ENCODE measurements at places on chromosomes 3 and 15.

- no peak for DNase-seq
These were observed 531.4 kb downstream of the ZIC1 start for GRCh38 chr3:147940405-147941193.

DNA sequence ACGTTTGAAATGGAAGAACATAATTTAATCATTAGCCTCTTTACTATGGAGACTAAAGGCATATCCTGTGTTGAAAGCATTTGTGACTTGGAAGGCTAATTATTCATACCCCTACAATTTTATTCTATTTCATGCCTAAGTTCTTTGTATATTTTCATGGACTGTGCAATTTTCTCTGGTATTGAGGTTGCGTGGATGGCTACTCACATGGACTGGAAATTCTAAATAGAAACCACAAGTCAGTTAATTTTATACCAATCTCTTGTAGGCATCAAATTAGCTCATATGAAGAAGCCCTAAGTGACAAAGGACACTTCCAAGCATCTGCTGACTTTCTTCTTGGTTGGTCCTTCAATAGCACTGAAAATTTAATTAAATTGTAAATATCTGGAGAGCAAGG is 1353.5 kb downstream of the ROBO1 start:
- DNase-seq, result no peak

DNA sequence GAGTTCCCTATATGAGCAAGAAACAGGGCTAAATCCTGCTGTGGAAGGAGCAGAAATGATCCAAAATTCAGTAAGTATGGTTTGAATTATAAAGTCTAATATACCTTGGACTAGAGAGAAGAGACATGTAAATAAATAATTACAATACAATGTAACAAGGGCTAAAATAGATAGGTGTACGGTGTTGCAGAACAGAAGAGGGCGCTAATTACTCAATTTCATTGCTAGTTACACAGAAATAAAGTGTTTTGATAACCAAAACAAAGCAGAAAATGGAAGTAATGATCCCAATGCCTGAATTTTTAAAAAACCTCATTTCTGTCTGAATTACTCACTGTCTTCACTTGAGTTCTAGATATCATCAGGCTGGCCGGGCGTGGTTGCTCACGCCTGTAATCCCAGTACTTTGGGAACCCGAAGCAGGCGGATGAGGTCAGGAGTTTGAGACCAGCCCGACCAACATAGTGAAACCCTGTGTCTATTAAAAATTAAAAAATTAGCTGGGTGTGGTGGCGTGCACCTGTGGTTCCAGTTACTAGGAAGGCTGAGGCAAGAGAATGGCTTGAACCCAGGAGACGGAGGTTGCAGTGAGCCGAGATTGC is 8.3 kb upstream of the PLCH1 start:
- no peak for DNase-seq

GRCh38 chr3:124843506-124844177 is 43.5 kb downstream of the ITGB5 start:
- no peak for DNase-seq

- no peak for DNase-seq
These were observed 18.1 kb upstream of the SLC22A13 start for GRCh38 chr3:38247366-38248035.

GRCh38 chr3:157865352-157866000 is 240.7 kb downstream of the SHOX2 start:
- DNase-seq, result peak; percentile 1

GRCh38 chr3:101729586-101729985 is 5.2 kb downstream of the CEP97 start:
- no peak for DNase-seq

- DNase-seq, result no peak
These were observed 612.9 kb upstream of the TBL1XR1 start for GRCh38 chr3:177810162-177810623.

DNA sequence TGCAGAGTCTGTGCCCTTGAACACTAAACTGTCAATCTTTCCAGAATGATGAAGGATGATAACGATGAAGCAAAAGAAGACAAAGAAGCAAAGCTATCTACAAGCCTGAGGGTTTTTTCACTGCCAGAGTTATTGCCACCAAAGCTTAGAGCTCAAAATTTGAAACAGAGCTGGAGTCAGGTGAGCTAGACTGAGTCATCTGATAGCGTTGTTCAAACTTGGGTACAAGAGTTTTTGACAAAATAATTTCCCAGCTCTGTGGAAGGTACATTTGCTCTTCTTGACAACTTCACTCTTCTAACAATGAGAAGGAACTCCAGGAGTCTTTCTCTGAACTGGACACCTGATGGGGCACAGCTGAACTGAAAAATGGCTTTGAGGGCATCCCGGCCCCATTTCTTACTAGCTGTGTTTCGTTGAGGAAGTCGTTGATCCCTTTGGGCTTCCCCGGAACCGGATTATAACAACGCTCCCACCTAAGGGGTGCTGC is 715 bp downstream of the MCCC1 start:
- DNase-seq, result no peak

GRCh38 chr3:117366574-117366973 is 657.0 kb downstream of the TUSC7 start:
- DNase-seq, result no peak

DNA sequence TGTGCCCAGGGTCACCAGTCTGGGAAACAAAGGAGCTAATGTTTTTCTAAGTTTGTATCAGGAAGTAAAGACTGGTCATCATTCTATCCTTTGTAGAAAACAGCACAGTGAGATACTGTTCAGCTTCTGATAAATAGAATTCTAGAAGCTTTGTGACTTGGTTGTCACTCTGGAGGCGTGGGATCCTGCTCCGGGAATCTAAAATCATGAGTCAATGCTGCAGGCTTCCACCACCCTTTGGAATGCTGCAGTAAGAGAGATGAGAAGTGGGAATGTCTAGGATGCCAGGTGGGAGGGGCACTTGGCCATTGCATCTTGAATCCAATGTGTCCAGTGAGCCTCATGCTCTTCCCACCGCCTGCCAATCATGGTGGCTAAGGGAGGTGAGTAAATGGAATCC is 40.9 kb downstream of the SAMMSON start:
- no peak for DNase-seq

DNA sequence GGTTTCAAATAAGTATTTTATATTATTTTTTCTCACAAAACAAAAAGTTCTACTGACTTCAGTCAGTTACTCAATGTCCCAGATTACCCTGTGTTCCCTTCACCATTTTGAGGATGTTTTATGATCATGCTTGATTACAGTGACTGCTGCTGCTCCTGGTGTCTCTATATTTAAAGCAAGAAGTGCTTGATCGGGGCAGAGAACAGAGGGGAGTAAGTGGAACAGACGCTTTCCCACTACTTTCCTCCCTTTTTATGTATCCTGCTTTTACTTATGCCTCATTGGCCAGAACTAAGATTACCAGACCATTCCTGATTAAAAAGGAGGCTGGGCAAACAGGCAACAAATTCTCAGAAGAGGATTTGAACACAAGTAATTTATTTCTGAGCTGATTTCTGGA is 612.1 kb downstream of the VGLL3 start:
- DNase-seq, result no peak

DNA sequence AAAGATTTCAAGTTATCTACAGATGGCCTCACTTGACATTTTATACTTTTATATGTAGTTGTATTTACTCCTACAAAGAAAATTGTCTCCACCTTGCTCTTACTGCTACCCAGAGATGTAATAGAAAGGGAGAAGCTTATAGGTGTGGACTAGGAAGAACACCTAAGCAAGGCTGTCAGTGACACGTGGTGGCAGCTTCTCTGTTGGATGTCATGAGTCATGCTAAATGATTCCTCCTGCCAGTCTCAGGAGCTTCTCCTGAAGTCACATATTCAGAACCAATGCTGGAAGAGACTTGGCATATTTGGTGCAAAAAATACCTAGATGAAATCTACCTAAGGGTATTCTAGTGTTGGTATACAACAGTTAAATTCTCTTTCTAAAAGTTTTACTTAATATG is 184.7 kb downstream of the LRRC3B start:
- no peak for DNase-seq

- no peak for DNase-seq
These were observed 58.5 kb downstream of the CPA3 start for GRCh38 chr3:148923592-148923991.

GRCh38 chr15:70308011-70308734 is 210.5 kb upstream of the TLE3 start:
- DNase-seq, result peak; percentile 47

DNA sequence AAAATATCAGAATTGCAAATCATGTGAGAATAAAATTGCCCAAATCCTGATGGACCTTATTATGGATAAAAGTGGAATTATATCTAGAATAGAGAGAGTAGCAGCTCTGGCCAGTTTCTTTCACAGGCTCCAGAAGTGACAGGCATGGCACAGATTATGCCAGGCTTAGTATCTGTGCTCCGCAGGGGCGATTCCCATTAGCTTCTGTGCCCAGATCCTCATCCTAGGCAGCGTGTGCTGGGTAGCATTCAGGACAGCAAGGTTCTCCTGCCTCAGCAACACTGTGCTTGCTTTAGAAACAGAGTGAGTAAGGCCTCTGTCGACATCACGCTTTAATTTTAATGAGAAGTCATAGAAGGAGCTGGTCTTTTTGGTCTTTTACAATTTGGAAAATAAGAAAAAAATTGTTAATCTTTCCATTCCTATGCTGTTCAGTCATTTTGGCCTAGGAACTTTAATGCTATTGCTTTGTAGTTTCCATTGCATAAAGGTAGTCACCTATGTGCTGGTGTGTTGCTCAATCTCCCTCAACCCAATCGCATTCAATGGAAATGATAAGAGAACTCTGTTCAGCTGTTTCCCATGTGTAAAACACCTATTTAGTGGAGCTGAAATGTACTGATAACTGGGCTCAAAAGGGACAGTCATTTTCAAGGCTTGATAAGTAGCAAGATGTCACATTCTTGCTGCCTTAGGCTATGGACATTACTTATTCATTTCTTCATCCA is 770.1 kb downstream of the AGBL1 start:
- DNase-seq, result no peak

DNA sequence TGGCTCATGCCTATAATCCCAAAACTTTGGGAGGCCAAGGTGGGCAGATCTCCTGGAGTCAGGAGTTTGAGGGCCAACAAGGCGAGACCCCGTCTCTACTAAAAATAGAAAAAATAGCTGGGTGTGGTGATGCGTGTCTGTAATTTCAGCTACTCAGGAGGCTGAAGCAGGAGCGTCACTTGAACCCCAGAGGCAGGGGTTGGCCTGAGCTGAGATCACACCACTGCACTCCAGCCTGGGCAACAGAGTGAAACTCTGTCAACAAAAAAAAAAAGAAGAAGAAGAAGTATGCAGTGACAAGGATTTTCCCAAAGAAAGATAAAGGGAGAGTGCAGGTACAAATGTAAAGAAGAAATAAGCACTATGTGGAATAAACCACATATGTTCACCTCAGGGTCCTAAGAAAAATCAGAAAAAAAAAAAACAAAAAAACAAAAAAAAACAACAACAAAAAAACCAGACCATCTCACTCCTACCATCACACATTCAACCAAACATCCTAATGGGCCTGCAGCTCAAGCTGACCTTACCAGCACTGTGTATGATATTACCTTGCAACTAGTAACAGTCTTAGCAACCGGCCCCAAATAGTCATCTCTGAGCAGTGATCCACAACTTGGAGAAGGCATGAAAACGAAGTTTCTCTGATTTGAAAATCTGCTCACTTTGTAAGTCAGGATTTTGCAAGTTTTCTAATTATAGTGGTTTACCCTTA is 296.7 kb upstream of the PROK2 start:
- no peak for DNase-seq

DNA sequence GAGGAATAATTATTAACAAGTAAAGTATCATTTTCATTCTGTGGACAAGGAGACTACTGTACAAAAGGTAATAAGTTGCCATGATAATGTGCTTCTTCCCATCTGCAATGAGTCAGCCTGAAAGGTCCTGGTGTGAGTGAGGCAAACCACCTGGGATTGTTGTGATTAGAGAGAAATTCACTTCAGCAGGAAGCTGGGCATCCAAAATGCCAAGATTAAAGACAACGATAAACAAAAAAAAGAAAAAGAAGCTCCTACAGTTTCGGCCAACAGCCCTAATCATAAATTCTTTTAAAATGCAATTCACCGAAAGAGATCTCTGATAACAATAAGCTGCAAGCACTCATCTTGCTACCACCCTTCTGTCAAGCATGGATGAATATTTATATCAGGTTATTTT is 507.8 kb downstream of the TUSC7 start:
- no peak for DNase-seq

DNA sequence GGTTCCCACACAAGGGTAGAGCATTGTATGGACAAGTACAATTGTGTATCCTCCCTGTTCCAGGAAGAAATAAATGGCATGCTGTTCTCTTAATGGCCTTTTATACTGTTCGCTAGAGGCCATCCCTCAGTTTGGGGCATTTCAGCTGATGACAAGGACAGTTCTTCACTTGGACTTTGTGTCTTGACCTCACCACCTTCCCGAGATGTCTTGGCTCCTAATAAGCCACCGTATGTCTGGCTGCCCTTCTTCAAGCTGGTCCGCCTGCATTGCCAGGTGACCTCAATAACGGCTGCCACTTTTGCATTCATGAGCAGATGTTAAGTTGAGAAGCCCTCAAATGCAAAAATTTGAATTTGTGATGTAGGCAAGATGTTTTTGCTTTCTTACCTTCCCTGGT is 24.1 kb downstream of the ZBTB38 start:
- DNase-seq, result no peak

- DNase-seq, result no peak
These were observed 29.7 kb upstream of the RNF7 start for GRCh38 chr3:141708367-141708766.

GRCh38 chr3:129398803-129399144 is 29.7 kb downstream of the EFCAB12 start:
- DNase-seq, result no peak

DNA sequence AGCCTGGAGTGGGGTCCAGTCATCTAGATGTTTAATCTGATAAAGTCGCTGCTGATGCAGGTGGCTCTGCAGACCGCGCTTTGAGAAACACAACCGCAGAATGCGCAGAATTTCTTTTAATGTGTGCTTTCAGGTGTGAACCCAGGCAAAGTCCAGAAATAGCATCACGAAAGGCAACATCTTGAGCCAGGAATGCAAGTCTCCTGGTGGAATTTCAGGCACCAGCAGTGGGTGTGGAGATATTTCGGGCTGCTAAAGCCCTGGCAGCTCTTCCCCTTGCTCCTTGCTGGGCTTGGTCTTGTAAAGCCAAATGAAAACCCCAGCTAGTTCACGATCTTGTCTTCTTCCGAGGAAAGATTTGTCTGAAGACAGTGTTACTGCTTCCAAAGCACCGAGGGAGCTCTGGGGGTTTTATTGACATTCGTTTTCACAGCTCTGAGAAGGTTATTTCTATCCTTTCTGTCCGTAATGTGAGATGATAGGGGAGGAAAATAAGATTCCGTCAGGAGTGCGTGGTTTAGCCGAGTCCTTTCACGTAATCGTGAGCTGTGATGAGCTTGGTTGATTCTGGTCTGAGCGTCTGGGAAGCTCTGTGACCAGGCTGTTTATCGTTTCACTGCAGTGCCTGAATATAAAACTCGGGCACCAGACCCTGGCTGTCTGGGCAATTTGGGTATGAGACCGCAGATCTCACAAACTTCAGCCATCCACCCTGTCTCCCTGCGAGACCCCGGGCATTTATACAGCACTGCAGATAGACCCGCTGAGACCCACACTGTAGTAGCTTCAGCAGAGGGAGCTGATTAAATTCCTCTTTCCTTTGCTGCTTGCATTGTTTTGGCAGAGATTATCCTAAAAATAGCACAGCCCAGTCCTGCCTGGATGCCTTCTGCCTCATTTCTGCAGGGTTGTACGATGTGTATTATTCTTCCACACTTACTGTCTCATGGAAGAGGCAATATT is 67.0 kb upstream of the SLC25A26 start:
- no peak for DNase-seq
